ENCODE measurements at places on chromosomes 1 and 21.

- DNase-seq, result no peak
These were observed 17.9 kb downstream of the OBSCN start for GRCh38 chr1:228225740-228226139.

DNA sequence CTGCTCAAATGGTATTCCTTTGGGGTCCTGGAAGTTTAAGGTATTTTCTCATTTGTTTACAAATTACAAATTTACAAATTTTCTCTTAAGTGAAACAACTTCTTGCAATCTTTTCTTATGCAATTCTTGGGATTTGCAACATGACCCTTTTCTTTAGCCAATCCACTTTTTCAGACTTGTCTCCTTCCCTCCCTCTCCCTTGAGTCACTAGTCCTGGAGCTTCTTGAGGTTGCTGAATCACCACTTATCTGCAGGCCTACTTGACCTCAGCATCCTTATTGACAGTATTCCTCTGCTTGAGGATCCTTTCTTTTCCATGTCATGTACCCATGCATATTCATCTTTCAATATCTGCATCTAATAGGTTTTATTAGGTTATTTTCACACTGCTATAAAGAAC, 302.8 kb upstream of the ADAMTS5 start:
- no peak for DNase-seq

DNA sequence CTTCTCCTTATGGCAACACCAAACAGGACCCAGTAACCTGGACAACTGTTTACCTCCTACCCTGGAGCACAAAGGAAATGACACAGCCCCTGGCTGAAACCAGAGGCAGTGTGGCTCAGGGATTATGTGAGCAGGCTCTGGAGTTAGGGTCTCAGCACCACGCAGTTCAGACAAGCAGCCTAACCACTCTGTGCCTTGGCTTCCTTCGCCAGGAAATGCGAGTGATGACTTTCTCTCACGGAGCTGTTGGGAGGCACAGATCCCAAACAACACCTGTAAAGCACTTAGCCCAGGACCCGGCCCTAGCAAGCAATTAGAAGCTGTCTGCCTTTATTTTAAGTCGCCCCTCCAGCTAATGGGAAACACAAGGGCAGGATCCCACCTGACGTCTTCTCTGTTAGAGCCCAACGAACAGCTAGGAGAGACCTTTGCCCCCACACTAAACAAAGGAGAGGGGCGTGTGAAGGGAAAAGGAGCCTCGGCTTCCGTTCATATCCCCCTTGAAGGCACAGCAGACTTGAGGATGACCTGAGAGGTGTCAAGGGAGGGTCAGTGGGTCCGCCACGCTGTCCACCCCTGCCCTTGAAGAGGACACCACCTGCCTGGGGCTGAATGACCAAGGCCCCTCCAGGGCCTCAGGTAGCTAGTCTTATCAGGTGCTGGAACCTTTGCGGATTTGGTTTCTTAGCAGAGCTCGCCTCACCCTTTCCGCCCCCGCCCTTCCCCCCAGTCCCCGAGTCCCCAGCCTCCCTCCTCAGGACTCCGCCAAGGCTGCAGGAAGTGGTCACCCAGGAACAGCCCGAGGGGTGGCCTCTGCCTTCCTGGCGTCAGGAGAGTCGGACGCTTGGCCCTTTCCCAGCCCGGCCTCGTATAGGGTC, 860 bp downstream of the TMEM63A start:
- peak; percentile 23 for DNase-seq

DNA sequence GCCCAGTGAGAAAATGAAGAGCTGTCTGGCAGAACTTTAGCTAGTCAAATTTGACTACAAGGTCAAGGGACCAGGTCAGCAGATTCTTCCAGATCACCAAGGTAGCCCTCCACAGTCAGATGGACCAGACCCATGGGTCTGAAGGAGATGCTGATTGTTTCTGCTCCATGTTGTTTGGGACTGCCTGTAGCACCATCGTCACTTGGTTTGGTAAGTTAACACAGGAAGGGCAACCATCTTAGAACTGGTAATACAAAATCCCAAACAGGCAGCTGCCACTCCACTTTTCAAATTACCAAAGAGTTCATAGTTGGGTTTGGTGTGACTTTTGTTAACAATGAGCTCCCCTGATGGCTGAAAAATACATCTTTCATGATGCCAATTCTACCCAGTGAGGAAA, 9.0 kb downstream of the ITPKB start:
- no peak for DNase-seq

- DNase-seq, result no peak
These were observed 456.1 kb upstream of the ADAMTS5 start for GRCh38 chr21:27423038-27423437.

GRCh38 chr1:229155472-229155871, 115.4 kb upstream of the RAB4A start:
- no peak for DNase-seq

GRCh38 chr1:6281511-6282402, 20.9 kb upstream of the GPR153 start:
- DNase-seq, result no peak

GRCh38 chr1:1074631-1075147, 583 bp upstream of the RNF223 start:
- DNase-seq, result no peak

GRCh38 chr1:2251786-2252185, 23.7 kb downstream of the SKI start:
- DNase-seq, result no peak

GRCh38 chr1:209434066-209434465, 149.4 kb upstream of the CAMK1G start:
- DNase-seq, result no peak

GRCh38 chr21:43681650-43682049, 22.3 kb downstream of the RRP1B start:
- no peak for DNase-seq

DNA sequence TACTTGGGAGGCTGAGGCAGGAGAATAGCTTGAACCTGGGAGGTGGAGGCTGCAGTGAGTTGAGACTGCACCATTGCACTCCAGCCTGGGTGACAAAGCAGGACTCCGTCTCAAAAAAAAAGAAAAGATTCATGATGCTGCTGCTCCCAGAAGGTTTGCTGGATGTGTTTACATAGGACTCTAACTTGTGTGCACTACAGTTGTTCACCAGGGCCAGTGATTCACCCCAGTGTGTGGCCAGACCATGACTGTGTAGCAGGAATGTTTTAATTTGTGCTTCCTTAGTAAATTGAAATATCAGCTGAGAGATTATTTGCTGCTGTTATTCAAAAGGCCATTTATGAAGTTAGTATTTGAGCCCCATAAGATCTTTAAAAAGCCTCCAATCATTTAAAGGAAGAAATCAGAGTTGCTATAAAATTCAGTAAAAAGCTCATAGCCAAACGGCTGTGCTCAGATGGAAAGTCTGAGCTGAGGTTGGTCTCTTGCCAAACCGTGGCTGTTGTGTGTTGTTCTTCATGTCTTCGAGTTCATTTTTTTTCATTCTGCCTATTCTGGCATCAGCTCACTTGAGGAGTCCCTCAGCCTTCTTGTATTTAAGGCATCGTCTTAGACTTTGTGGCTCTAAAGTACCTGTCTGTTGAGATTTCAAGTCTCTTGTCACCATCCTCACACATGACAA, 18.1 kb upstream of the PGD start:
- peak; percentile 20 for DNase-seq

DNA sequence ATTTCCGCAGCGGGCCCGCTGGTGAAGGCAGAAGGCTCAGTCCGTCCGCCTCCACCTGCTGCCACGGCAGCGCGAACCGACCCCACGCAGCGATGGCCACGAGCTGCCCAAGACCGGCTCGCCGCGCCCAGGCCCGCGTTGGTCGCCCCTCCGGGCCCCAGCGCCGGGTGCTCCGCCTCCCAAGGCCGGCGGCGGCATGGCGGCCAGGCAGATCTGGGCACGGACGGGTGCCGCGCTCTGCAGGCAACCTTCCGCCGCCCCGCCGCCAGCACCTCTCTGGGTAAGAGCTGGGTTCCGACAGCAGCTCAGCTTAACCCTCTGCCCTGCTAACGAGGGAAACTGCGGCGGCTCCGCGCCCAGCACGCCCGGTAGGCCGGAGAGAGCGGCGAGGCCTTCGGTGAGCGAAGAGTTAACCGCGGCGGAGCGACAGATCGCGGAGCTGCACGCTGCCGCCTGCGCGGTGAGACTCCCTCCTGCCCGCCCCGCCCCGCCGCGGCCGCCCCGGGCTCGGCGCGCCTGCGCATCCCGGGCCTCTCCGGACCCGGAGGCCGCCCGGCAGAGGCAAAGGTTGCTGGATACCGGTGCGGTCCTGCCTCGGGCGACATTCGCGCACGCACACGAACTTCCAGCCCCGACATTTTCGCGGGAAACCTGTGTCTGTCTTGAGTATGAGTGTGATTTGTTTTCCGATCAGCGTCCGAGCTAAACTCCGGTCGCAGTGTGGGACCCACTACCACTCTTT, at the start of gene C1orf53:
TSS of gene C1orf53 (plus strand) at position 177 of the 742 bp plus-strand sequence. CDS start at position 197, 20 bp downstream.
- peak; percentile 88 for DNase-seq

- no peak for DNase-seq
These were observed 1.2 kb downstream of the KRTAP10-5 start for GRCh38 chr21:44579056-44579832.

DNA sequence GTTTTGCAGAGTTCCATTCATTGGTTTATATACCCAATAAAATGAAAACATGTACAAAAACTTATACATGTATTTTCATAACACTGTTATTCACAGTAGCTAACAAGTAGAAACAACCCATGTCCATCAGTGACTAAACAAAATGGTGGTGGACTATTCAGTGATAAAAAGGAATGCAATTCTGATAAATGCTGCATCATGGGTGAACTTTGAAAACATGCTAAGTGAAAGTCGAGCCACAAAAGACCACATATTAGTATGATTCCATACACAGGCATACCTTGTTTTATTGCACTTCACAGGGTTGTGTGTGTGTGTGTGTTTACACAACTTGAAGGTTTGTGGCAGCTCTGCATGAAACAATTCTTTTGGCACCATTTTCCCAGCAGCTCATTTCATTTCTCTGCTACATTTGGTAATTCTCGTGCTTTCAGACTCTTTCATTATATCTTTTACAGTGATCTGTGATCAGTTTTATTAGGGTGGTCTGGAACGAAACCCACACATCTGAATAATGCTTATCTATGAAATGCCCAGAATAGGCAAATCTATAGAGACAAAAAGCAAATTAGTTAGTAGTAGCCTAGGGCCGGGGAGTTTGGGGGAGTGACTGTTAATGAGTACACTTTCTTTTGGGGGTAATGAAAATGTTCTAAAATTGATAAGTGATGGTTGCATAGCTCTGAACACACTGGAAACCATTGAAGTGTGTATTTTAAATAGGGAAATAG, 27.2 kb downstream of the RNF11 start:
- DNase-seq, result no peak

DNA sequence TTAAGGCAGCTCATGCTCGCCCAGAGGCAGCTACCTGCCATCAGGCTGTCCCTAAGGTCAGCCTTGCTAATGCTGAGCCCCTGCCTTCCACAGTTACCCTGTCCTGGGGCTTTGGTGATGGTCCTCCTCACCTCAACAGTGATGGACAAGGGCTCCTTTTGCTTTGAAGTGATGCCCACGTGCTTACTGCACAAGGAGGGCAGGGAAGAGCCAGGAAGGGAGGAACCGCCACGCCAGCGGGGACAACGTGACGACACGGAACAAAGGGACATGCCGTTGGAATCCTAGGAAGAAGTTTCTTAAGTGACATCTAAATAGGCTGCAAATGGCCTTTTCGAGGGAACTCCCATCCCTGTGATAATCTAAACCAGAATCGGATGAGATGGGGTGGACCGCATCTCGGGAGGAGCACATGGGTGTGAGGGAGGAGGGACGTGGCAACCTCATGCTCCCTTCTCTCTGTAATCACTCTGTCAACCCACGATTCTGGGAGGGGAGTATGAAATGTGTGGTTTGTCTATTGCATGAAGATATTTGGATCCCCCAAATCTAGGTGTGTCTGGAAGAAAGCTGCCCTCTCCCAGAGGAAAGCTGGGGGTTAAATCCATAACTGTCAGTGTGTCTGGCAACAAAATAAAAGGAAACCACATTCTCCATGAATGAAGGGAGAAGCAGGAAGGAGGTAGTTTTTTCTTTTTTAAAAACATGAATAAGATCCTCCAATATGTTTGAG, 110.9 kb upstream of the IRF2BP2 start:
- DNase-seq, result no peak

DNA sequence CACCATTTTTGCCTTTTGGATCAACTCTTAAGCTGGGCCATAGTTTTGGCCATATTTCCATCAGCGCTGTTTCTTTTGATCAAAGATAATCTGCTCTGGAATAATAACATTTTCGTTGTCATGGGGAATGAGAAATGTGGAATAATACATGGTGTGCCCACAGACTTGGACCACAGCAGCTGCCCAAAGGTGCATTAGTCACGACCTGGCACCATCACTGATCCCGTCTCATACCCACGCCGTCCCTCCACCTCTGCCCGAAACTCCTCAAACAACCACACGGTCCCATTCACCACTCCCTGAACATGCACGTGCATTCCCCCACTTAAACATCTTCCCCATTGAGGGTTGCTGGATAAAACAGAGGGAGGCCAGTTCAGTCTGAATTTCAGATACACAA, 76.9 kb downstream of the SLC66A1 start:
- no peak for DNase-seq

GRCh38 chr1:24289937-24290595, 29.1 kb upstream of the GRHL3 start:
- DNase-seq, result peak; percentile 88

GRCh38 chr21:28906841-28907240, 85.8 kb downstream of the LTN1 start:
- DNase-seq, result no peak

DNA sequence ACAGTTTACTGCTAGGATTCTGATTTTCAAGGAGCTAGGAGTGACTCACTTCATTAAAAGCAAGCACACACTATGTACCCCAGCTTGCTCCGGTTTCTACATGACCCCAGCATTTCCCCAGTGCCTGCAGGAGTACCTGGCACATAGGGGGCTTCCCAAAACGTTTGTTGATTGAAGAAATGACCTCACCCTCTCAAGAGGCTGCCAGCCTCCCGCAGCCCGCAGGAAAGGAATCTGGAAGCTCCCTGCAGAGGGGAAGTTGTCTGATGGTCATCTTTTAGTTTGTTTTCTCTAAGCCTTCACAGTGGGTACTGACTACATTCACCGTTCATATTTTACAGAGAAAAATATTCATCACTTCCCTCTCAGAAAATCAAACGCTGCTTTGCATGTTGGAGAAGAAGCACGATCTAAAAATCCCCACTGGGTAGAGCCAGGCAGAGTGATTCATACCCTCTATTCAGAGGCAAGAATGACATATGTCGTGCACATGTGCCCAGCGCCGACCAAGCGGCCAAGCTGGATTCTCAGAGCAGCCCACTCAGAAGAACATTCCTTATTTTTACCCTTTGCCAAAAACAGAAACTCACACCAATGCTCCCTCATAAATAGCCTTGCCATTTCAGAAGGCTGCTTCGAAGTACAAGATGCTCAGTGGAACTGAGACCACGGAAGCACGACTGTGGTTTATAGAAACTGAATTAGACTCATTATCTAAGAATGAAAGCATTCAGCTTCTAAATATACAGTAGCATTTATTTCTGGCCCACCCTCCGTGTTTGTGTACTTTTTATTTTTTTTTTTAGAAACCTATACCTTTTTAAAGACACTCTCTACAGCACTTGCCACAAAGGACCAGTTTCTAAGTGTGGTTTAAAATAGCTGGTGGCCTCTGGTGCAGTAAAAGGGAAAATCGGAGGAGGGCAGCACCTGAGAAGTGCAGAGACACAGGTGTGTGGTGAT, 143.2 kb downstream of the MIS18A start:
- DNase-seq, result no peak
